ENCODE measurements at places on chromosomes 16 and 17. TPM values are rescaled to one million over a fixed set of nuclear protein-coding genes. Genes with fewer than 3 reads are reported as not detected.

GRCh38 chr17:19378416-19379360, at the start of gene MAPK7:
MAPK7 (plus strand) TSS chr17:19378498; CDS start chr17:19378901, 403 bp downstream.
- DNase-seq, result no peak

DNA sequence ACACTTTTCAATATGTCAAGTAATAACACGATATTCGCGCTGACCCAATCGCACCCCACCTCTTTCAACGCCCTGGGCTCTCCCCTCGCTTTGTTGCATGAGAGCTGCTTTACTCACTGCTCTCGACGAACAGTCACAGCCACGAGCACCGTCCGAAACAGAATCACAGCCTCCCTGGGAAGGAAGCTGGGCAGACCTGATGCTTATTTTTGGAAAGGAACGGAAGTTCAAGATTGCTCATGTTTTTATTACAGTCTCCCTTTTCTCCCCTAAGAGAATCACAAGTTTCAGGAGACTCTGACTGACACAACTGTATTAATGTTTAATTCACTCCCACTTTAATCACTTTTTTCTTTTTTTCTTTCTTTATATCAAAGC, 67.8 kb downstream of the ANKRD11 start:
- peak; percentile 68 for DNase-seq

DNA sequence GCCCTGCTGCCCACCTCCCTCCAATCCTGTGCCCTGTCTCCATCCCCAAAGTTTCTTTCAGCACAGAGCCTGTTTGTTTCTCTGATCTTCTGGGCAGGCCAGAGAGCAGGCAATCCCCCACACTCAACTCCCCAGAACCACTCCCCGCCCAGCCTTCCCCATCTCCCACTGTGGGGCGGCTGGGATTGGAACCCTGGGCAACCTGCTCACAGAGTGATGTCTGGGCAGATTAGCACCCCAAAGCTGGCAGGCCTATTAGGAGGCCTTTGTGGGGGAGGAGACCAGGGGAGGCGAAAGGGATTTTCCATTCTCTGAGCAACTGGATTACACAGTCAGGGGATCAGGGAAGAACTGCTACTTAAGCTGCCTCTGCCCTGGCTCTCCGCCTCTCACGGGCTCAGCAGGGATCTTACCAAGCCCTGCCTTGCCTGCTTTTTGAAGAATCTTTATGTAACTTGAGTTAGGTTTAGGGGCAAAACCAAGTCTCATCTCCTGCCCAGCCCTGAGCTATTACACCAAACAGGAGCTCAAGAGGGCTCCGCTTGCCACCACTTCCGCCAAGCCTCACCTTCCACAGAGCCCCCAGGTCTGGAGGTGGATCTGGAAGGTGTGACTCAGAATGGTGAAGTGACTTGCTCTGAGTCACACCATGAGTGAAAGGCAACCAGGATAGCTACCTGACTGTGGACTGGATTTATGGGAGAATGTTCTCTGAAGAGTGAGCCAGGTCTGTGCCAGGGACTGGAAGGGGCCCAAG, 16.0 kb upstream of the LHX1 start:
- DNase-seq, result peak; percentile 26

DNA sequence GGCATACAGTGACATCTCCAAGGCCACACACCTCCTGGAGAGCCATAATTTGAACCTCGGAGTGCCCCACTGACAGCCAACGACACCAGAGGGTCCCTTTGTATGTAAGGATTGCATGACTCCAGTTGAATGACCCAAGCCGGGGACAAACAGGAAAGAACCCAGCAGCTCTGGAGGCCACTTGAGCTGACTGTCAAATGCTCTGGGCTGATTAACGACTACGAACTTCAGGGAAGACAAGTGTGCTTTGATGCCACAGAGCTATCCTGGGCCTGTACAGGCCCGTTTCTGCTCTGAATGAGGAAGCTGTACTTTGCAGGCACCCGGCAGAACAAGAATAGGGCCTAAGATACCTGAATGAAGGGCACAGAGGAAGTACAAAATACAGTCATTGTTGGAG, 404.6 kb downstream of the SLC39A11 start:
- DNase-seq, result no peak

DNA sequence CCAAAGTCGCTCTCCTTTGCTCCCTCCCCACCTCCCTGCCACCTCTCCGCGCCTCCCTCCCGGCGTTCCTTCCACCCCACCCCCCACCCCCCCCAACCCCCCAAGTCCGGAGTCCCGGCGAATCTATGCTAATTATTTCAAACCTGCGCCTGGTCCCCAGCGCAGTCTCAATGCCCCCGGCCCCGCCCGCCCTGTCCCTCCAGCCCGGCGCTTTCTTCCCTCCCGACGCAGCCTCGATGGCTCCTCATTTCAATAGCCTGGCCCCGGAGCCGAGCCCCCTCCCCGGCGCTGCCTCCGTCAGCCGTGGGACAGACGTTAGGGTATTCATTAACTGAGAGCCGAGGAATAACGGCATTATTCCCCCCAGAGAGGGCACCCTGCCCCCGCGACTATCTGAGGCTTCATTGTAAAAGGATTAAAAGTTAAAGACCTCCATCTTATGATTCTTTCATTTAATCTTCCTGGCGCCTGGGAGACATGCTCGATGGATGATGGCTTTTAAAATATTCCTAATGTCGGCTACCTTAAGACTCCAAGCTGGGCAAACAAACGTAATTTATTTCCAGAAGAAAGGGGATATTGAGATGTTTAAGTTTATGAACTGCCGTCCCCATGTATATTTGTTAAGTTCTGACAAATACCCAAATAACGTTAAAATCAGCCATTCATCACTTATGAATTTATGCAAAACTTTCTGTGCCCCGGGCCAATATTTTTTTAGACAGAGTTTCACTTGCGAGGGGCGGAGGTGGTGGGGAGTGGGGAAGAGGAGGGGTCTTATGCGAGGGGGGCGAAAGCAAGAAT, 3.4 kb downstream of the NOG start:
- DNase-seq, result peak; percentile 80

GRCh38 chr16:53041320-53042051, 11.2 kb downstream of the CHD9NB start:
- peak; percentile 69 for DNase-seq

- no peak for DNase-seq
These were observed 51.7 kb downstream of the ARHGAP27 start for GRCh38 chr17:45380991-45381390.

- DNase-seq, result no peak
These were observed 37.2 kb downstream of the LITAFD start for GRCh38 chr16:8919089-8919933.

DNA sequence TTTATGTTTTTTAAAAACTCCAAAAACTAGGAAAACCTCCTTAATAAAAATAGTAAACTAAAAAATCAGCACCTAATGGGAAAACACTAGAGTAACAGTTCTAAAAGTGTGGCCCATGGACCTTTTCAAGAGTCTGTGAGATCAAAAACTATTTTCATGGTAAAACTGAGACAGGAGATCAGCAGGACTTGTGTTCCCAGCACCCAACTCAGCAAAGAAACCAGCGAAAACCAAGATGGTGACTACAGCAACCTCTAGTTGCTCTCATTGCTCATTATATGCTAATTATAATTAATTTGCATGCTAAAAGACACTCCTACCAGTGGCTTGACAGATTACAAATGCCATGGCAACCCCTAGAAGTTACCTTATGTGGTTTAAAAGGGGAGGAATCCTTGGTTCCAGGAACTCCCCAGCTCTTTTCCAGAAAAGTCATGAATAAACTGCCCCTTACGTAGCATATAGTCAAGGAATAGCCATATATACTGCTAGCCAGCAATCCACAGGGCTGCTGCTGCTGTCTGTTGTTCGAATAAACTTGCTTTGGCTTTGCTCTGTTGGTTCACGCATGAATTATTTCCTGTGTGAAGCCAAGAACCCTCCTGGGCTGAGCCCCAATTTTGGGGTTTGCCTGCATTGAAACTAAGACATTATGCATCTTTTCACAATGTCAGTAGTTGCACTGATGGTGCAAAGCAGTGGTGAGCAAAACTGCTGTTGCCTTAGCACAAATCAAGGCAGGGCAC, 12.4 kb downstream of the CMTR2 start:
- DNase-seq, result no peak

DNA sequence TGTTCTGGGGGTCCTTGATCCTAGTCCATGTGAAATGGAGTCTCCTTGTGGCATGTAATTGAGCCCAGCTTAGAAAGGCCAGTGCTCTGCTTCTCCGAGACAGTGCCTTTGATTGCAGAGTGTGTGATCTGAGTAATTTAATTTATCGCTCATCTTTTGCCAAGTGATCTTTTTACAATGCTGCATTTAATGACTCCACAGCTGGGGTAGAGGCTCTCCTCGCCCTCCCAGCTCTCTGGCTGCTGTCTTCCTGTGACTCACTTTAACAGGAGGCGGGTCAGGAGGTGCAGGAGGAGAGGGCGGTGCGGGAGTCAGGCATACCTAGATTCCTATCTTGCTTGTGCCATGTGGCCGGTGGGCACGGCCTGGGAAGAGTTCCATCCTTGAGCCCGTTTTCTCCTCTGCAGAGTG, 113.4 kb upstream of the FOXF1 start:
- peak; percentile 25 for DNase-seq

DNA sequence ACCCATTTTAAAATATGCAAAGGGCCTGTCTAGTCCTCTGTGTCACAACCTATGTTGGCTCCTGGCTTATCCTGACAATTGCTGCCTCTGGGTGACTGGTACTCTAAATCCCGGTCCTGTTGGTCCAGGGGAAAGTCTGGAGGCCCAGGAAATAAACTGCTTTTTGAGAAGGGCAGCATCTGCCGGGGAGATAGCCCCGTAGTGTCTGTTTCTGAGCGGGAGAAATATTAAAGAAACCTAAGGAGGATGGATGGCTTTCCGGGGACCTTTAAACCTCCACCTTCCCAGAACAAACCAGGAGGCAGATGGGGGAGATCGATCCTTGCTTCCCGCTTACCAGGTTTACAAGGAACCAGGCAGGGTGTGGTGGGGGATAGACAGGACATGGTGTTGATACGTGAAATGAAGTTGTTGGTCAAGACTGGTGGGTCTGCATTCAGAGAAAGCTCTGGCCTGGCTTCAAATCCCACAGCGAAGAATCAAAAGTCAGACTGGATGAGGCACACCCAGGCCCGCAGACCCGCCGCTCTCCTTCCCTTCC, 3.8 kb downstream of the HOXB2 start:
- DNase-seq, result peak; percentile 43

GRCh38 chr17:36697903-36698530, 96.6 kb downstream of the MRM1 start:
- DNase-seq, result peak; percentile 22

- no peak for DNase-seq
These were observed 1.2 kb upstream of the ZFHX3 start for GRCh38 chr16:73049091-73049490.

DNA sequence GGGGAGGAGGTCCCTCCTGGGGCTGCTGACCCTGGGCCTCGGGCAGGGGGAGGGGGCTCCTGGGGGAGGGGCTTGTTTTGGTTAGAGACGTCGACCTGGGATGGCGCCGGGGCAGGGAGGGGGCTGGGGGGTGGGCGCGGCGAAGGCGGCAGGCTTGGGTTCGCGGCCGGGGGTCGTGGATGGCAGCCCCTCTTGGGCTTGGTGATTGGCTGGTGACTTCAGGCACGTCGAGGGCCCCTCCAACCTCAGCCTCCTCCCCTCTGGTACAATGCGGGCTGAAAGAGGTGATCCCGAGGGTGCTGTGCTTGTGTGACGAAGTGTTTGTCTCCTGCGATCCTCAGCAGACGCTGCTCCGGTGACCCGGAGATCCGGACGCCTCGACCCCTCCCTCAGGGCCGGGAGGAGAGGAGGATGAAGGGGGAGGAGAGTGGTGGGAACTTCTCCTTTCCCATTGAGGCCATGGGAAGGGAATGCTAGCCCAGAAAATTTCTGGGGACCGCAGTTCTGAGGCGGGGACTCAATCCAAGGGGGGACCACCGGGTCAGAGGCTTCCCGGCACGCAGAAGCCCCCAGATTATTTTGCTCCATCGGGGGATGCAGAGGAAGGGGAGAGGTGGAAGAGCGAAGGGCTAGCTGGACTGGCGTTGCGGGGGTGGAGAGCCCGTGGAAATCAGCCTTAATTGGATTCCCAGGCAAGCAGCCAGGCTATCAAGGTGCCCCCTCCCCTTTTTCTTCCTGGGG, 43.9 kb downstream of the RAI1 start:
- DNase-seq, result no peak

- no peak for DNase-seq
These were observed 53.2 kb downstream of the SLC39A11 start for GRCh38 chr17:73039282-73039681.

GRCh38 chr16:67244387-67245185, 2.7 kb downstream of the FHOD1 start:
- DNase-seq, result peak; percentile 98

DNA sequence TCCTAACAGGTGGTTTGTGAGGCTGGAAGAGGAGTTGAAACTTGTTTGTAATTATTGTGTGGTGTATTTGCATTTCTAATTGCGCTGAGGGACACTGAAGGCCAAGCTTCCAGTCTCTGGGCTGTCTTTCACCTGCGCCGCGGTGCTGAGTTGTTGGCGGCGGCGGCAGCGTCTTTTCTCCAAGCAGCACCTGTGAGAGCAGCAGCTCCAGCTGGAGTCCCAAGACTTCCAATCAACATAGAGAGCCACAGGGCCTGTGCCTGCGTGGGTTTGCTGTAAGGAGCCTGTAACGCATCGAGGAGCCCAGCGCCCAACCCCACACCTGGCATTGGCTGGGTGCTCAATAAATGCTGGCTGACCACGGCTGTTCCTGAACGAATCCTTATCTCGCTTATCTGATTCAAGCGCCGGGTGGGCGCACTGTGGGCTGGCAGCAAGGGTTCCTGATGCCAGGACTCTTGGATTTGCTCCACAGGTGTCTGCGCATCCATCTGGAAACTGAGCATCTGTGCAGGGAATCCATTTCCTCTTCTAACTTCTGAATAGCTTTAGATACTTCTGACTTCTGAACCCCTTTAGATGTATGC, 138.1 kb downstream of the ASIC2 start:
- no peak for DNase-seq

DNA sequence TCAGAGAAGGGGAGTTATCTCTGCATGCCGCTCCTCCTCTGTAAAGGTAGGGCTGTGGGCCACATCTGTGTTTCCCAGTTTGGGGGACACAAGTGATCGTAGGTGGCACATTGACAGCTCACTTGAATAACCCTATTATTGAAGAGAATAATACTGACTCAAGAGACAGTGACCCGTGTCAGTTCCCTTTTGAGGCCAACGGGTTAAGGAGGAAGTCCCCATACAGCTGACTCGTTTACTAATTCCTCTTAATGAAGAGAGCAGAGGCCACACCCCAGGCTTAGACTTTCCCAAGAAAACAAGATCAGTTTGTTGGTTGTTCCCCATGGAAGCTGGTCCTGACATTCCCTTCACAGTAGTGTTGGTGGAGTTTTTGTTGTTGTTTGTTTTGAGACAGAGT, 33.0 kb downstream of the IL4R start:
- DNase-seq, result no peak

The ZNF263 gene
- total RNA-seq, result 36.2 TPM

The KCNAB3 gene
- 0.10 TPM for total RNA-seq

The SLC13A5 gene
- total RNA-seq, result not detected

The UNK gene
- 23.6 TPM for total RNA-seq

The MIS12 gene
- total RNA-seq, result 21.9 TPM

The PERCC1 gene
- not detected for total RNA-seq

The CRYM gene
- 0.73 TPM for total RNA-seq

The ITGB3 gene
- 3.5 TPM for total RNA-seq

The CDRT15L2 gene
- total RNA-seq, result not detected

The PLA2G10 gene
- total RNA-seq, result not detected

The SDF2 gene
- total RNA-seq, result 36.3 TPM

The EDC4 gene
- 147 TPM for total RNA-seq
